ENCODE measurements at places on chromosomes 3 and 15.

DNA sequence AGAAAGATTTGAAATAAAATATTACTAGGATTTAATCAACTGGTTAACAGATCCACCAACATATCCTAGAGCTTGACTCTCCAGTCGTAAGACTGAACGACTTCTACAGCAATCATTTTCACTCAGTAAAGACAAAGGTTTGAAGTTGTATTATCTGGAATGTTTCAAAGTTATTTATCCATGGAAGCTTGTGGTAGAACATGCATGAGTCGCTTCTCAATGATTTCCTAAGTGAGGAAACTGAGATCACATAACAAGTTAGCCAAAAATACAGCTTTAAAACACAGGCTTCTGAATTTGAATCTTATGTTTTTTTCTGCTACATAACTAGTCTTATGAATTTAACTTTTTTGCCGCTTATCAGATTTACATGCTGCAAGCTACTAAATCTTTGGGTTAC, 241.8 kb downstream of the FOXP1 start:
- no peak for DNase-seq
- peaks cover 21% of the 10 kb centered on the region for H3K4me1 ChIP-seq
- H3K4me3 ChIP-seq: no peak overlapping the region
- H3K27ac ChIP-seq: no peak overlapping the region
- H3K27me3 ChIP-seq: no peaks in the 10 kb centered on the region
- H3K36me3 ChIP-seq: peaks cover 13% of the 10 kb centered on the region

GRCh38 chr3:11480663-11481298, 162.9 kb downstream of the VGLL4 start:
- H3K4me1 ChIP-seq: no peaks in the 10 kb centered on the region
- no peaks in the 10 kb centered on the region for H3K36me3 ChIP-seq
- no peaks in the 10 kb centered on the region for H3K27me3 ChIP-seq
- H3K4me3 ChIP-seq: no peak overlapping the region
- no peak for DNase-seq

GRCh38 chr15:100033140-100033857, 300.1 kb upstream of the LYSMD4 start:
- DNase-seq: no peak
- no peak overlapping the region for H3K27ac ChIP-seq
- H3K27me3 ChIP-seq: peaks cover 42% of the 10 kb centered on the region

GRCh38 chr15:42939841-42940240, 19.3 kb upstream of the TTBK2 start:
- no peak overlapping the region for H3K27ac ChIP-seq
- no peak overlapping the region for H3K4me3 ChIP-seq
- H3K36me3 ChIP-seq: peaks cover 2% of the 10 kb centered on the region

DNA sequence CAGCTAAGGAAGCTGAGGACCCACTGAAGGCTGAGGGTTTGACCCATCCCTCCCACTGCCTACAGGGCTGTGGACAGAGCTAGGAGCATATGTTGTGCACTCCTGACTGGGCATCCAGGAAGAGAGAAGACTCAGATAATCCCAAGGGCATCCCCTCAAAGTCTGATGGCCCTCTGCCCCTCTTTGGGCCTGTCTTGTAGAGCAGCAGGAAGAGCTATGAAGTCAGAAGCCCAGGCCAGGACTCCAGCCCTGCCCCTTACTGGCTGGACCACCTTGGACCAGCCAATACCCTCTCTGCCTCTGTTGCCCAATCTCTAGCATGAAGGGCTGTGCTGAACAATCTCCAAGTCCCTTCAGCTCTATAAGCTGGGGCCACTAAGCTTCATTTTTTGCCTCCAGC, 210.8 kb downstream of the RPLP1 start:
- no peak overlapping the region for H3K27ac ChIP-seq
- H3K27me3 ChIP-seq: peaks cover 51% of the 10 kb centered on the region
- peaks cover 4% of the 10 kb centered on the region for H3K4me1 ChIP-seq

- DNase-seq: peak; percentile 61
- H3K4me3 ChIP-seq: no peak overlapping the region
- H3K4me1 ChIP-seq: peaks cover 13% of the 10 kb centered on the region
- H3K27me3 ChIP-seq: peaks cover 2% of the 10 kb centered on the region
- peaks cover 2% of the 10 kb centered on the region for H3K36me3 ChIP-seq
Measured at GRCh38 chr3:124467980-124468902, 262.0 kb upstream of the UMPS start.

GRCh38 chr3:11400213-11400612, 128.0 kb downstream of the ATG7 start:
- no peaks in the 10 kb centered on the region for H3K27me3 ChIP-seq
- H3K4me1 ChIP-seq: peaks cover 1% of the 10 kb centered on the region
- no peak for DNase-seq
- peaks cover 7% of the 10 kb centered on the region for H3K36me3 ChIP-seq
- H3K4me3 ChIP-seq: no peak overlapping the region
- H3K27ac ChIP-seq: no peak overlapping the region

- H3K4me1 ChIP-seq: peaks cover 12% of the 10 kb centered on the region
- no peak overlapping the region for H3K27ac ChIP-seq
- no peak overlapping the region for H3K4me3 ChIP-seq
Measured at GRCh38 chr15:90860942-90861675, 7.3 kb upstream of the FURIN start.

- no peaks in the 10 kb centered on the region for H3K27me3 ChIP-seq
- H3K27ac ChIP-seq: peak overlapping the region; percentile 26
- H3K36me3 ChIP-seq: peaks cover 6% of the 10 kb centered on the region
- H3K4me3 ChIP-seq: no peak overlapping the region
- peaks cover 29% of the 10 kb centered on the region for H3K4me1 ChIP-seq
Measured at GRCh38 chr3:172181932-172182586, 142.7 kb downstream of the FNDC3B start.

DNA sequence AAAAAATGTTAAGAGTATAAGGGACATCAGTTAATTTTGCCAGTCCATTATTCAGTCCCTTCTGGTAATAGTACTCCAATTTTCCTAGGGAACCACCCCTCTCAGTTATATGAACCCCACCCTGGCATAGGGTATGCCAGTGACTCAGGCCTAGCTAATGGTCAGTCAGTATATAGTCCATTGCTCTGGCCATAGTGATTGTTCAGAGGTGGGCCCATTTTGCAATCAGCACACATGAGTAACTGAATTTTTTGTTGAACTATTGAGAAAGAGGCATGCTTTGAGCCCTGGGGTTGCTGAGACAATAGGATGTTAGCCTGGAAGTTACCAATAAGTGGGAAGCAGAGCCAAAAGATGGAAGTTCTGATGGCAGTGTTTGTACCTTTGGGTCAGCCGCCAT, 4.1 kb downstream of the LRCH3 start:
- no peak overlapping the region for H3K4me3 ChIP-seq
- peaks cover 1% of the 10 kb centered on the region for H3K36me3 ChIP-seq
- no peak overlapping the region for H3K27ac ChIP-seq
- no peaks in the 10 kb centered on the region for H3K27me3 ChIP-seq
- peaks cover 12% of the 10 kb centered on the region for H3K4me1 ChIP-seq

DNA sequence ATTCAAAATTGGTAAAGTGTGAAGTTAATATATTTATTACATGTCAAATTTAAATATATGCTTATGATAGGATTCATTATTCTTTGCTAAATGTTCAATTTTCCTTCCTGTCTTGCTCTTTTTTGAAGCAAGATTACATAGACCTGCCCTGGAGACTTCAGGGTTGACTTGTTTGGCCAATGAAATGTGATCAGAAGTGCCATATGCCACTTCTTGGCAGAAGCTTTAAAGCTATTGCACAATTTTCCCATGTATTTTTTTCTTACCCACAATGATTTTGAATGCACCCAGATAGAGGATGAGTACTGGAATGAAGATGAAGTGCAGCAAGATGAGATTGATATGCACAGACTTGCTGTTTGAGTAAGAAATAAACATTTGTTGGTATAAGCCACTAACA, 406.3 kb upstream of the BCHE start:
- DNase-seq: no peak
- no peaks in the 10 kb centered on the region for H3K36me3 ChIP-seq
- no peak overlapping the region for H3K27ac ChIP-seq
- H3K27me3 ChIP-seq: no peaks in the 10 kb centered on the region

- H3K4me3 ChIP-seq: no peak overlapping the region
- no peaks in the 10 kb centered on the region for H3K27me3 ChIP-seq
- H3K27ac ChIP-seq: no peak overlapping the region
- DNase-seq: no peak
- no peaks in the 10 kb centered on the region for H3K36me3 ChIP-seq
Measured at GRCh38 chr3:69890691-69891090, 108.8 kb upstream of the SAMMSON start.

DNA sequence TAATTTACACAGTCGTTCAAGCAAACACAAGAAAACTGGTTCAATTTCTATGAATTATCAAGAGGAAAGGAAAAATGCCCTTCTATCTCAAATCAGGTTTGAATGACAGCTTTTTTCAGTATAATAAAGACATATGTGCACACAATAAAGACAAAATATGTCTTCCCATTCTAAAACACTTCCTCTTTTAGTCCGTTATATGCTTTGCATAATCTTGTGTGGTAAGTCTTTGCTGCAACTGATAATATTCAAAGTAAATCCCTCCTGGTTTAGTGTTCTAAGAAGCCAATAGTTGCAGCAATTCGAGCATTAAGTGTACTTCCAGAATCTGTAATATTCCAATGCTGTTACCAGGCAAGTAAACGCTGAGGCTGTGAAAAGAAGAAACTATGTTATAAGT, 43.7 kb upstream of the MAPKBP1 start:
- peaks cover 13% of the 10 kb centered on the region for H3K36me3 ChIP-seq
- no peak overlapping the region for H3K4me3 ChIP-seq
- no peaks in the 10 kb centered on the region for H3K27me3 ChIP-seq
- no peak overlapping the region for H3K27ac ChIP-seq
- H3K4me1 ChIP-seq: no peaks in the 10 kb centered on the region
- DNase-seq: no peak

DNA sequence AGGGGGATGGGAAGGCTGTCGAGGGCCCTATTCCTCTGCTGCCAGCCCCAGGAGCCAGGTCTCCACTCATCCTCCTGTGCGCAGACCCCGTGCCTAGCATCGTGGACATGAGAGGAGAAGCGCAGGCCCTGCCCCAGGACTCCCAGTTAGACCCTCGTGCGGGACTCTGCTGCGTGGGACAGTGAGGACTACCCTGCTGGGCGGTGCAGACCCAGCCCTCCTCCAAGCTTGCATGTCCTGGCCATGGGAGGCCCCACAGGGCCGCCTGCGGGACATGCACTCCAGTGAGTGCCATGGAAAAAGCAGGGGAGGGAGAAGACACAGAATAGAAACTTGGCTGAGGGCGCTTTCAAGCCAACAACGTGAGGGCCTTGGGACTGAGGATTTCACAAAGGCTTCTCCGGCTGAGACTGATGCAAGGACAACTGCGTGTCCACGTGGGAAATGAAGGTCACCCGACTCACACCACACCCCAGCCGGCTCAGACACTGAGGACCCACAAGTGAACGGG, 62.6 kb upstream of the IQSEC1 start:
- no peak overlapping the region for H3K4me3 ChIP-seq
- no peak for DNase-seq
- H3K27ac ChIP-seq: no peak overlapping the region
- peaks cover 4% of the 10 kb centered on the region for H3K27me3 ChIP-seq
- H3K4me1 ChIP-seq: no peaks in the 10 kb centered on the region
- no peaks in the 10 kb centered on the region for H3K36me3 ChIP-seq

GRCh38 chr3:134059671-134060560, 30.2 kb upstream of the SLCO2A1 start:
- no peak overlapping the region for H3K27ac ChIP-seq
- H3K4me1 ChIP-seq: peaks cover 53% of the 10 kb centered on the region
- no peaks in the 10 kb centered on the region for H3K36me3 ChIP-seq
- no peak for DNase-seq
- no peak overlapping the region for H3K4me3 ChIP-seq

DNA sequence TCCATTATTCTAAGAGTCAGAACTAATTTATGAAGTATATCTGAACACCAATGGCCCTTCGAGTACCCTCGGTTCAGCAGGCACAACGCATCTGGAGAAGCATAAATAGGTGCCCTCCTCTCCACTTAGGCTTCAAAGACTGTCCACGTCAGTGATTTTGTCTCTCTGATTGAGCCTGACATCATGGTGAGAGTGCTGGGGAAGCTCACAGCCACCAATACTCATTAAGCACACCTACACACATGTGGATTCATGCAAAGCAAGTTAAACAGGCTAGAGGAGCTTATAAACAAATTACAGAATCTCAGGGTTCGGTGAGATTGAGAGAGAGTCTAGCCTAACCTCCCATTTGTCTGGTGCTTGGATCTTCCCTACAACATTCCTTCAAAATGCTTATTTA, 3.6 kb downstream of the CLDN1 start:
- no peak overlapping the region for H3K27ac ChIP-seq
- peaks cover 12% of the 10 kb centered on the region for H3K27me3 ChIP-seq
- no peak for DNase-seq
- peaks cover 45% of the 10 kb centered on the region for H3K4me1 ChIP-seq
- H3K4me3 ChIP-seq: peak overlapping the region; percentile 2

GRCh38 chr3:53865732-53866499, 16.0 kb downstream of the ACTR8 start:
- H3K27ac ChIP-seq: no peak overlapping the region
- H3K27me3 ChIP-seq: no peaks in the 10 kb centered on the region
- no peak for DNase-seq
- no peak overlapping the region for H3K4me3 ChIP-seq
- peaks cover 32% of the 10 kb centered on the region for H3K36me3 ChIP-seq

GRCh38 chr3:5376761-5377160, 189.3 kb downstream of the EDEM1 start:
- peak; percentile 33 for DNase-seq
- H3K4me1 ChIP-seq: peaks cover 17% of the 10 kb centered on the region
- no peak overlapping the region for H3K4me3 ChIP-seq

DNA sequence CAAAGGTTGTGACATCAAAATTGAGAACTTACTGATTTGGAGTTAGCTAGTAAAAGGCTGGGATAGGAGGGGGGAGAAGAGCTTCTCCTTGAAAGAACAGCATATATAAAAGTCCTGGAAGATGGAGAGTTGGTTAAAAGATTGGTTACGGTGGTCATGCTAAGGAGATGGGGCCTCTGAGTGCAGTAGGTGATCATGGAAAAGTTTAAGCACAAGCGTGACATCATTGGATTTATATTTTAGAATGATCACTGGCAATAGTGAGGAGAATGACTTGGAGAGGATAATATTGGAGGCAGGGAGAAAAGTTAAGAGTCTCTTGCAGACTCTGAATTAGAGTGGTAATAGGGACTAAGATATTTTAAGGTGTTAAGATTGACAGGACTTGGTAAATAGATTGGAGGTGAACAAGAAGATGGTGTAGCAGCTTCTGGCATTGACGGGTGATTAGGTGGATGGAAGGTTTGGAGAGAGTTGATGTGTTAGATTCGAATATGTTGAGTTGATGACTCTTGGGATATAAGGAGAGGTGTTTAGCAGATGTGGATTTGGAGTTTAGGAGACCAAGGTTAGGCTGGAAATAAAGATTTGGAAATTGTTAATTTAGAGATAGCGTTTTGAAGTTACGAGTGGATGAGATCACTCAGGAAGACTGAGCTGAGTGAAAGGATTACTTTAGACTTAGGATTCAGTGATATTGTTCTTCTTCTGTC, 19.6 kb downstream of the PIAS1 start:
- no peaks in the 10 kb centered on the region for H3K27me3 ChIP-seq
- no peak overlapping the region for H3K27ac ChIP-seq
- no peak overlapping the region for H3K4me3 ChIP-seq
- peaks cover 13% of the 10 kb centered on the region for H3K36me3 ChIP-seq
- H3K4me1 ChIP-seq: peaks cover 29% of the 10 kb centered on the region

- no peaks in the 10 kb centered on the region for H3K27me3 ChIP-seq
- no peak overlapping the region for H3K4me3 ChIP-seq
- DNase-seq: no peak
- no peak overlapping the region for H3K27ac ChIP-seq
- peaks cover 9% of the 10 kb centered on the region for H3K4me1 ChIP-seq
Measured at GRCh38 chr15:31148297-31149087, 47.0 kb upstream of the TRPM1 start.

- H3K27me3 ChIP-seq: no peaks in the 10 kb centered on the region
- H3K27ac ChIP-seq: no peak overlapping the region
- no peaks in the 10 kb centered on the region for H3K4me1 ChIP-seq
- H3K4me3 ChIP-seq: no peak overlapping the region
Measured at GRCh38 chr3:101619734-101620133, 45.8 kb downstream of the PCNP start.

All from progenitor cell of endocrine pancreas (in vitro differentiated cells).